Activated CD4-positive, alpha-beta T cell treated with anti-CD3 and anti-CD28 coated beads for 24 hours (primary cell): ENCODE measurements at places on chromosomes 2 and 18.

DNA sequence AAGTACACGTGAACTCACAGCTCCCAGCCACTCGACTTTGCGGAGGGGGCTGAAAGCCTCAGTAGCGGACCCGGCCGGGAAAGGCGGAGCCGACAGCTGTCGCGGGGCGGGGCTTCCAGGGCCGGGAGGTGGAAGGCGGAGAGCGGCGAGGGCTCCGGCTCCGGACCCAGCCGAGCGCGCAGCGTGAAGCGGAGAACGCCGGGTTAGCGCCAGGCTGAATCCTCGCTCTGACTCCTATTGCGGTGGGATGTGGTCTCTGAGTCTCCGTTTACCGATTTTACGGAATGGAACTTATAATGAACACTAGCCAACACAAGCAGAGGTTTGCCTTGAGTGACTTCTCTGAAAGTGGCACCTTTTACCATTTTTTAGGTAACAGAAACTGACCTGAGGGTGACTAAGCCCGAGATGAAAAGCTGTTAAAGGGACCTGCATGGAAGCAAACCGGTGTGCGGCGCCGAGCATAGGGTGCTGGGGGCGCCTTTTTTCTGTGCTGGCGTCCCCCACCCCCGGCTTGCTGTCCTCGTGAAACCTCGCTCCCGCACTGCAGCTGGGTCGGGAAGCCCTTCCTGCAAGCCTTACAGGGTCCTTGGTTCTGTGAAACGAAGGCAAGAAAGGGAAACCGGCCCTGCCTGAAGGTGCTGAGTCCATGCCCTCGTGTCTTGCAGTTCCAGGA, 72.9 kb downstream of the EN1 start:
- peak; percentile 12 for DNase-seq

GRCh38 chr2:70615222-70615621, 61.6 kb upstream of the TGFA start:
- DNase-seq, result no peak

DNA sequence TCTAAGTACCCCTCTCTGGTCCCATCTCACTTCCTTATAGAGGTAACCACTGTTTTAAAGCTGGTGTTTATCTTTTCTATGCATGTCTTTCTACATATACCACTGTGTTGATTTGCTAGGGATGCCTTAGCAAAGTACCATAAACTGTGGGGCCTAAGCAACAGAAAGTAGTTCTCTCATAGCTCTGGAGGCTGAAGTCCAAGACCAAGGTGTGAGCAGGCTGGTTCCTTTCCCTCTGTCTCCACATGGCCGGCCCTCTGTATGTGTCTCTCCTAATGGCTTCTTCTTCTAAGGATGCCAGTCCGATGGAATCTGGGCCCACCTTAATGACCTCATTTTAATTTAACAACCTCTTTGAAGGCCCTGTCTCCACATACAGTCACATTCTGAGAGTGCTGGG, 40.8 kb upstream of the ROCK2 start:
- no peak for DNase-seq

- DNase-seq, result no peak
Observed at GRCh38 chr2:97764559-97765263, 51.3 kb downstream of the ZAP70 start.
